ENCODE measurements at places on chromosomes 13 and 19.

DNA sequence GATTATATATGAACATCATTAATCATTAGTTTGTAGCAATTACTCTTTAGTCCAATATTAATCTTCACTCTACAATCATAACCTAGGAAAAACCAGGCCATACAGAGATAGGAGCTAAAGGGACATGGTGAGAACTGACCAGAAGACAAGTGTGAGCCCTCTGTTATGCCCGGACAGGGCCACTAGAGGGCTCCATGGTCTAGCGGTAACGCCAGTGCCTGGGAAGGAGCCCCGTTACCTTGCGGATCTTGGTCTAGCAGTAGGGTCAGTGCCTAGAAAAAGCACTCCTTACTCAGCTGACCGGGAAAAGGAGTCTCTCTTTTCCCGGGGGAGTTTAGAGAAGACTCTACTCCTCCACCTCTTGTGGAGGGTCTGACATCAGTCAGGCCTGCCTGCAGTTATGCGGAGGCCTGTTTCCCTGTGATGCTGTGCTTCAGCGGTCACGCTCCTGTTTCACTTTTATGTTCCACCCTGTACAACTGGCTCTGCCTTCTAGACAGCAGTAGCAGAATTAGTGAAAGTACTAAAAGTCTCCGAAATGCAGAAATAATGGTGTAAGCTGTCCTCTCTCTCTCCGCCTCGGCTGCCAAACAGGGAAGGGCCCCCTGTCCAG is 13.8 kb downstream of the OR7D4 start:
- peak; percentile 55 for DNase-seq

- DNase-seq, result no peak
Observed at GRCh38 chr13:43285933-43286597, 262.7 kb downstream of the DNAJC15 start.

DNA sequence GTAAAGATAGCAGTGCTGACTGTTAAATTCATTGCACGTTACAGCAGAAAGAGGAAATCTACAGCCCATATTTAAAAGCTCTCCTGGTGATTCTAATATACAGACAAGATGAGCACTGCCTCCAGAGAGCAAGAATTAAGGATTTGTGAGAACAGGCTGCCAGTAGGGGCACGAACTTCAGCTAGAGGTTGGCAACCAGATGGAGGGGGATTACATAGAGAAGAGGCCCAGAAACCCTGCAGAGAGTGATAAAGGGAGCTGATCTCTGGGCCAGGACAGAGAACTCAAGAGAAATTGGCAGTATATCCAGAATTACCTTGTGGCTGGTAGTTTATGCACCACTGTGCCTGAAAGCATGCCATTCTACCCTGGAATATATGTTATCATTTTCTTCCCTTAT is 144.8 kb downstream of the UFM1 start:
- DNase-seq, result no peak

DNA sequence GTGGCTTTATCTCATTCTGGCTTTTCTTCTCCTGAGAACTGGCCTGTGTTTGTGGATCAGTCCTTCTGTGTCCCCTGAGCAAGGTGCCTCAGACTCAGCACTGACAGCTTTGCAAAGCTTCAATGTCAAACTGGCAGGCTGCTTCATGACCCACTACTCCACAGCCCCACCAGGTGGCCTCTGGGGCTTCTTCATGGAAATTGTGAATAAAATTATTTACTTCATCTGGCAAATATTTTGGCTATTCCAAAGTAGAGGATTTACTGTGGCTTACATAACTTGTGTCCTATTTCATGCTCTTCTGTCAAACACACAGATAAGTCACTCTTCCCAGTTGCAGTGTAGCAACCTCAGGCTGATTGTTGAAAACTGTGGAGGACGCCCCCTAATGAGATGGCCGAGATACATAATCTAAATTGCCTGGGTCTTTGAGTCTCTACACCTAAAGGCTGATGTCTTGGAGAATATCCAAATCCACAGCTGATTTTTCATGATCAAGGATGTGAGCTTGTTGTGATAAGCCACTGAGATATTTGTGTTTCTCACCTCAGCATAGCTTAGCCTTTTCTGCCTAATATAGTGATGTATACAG is 721.9 kb upstream of the SLC10A2 start:
- no peak for DNase-seq

- DNase-seq, result no peak
Observed at GRCh38 chr19:3346677-3347353, 19.6 kb upstream of the NFIC start.

DNA sequence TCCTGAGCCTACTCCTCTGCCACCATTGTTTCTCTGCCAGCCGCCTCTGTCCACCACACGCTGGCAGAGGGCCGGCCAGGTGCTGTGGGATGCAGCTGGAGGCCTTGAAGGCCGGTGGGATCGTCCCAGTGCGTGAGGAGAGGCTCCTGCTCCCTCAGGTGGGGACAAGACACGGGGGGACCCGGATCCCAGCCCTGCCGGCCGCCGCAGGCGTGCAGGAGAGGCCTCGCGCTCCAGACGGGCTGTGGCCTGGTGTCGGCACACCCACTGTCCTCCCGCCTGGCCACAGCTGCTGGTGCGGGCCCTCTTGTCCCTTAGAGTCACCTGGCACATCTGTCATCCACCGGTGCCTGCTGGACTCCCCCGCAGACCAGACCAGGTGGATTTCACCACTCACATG is 18.1 kb upstream of the GNA15 start:
- no peak for DNase-seq

- DNase-seq, result no peak
Observed at GRCh38 chr13:20989656-20990321, 71.6 kb downstream of the LATS2 start.

DNA sequence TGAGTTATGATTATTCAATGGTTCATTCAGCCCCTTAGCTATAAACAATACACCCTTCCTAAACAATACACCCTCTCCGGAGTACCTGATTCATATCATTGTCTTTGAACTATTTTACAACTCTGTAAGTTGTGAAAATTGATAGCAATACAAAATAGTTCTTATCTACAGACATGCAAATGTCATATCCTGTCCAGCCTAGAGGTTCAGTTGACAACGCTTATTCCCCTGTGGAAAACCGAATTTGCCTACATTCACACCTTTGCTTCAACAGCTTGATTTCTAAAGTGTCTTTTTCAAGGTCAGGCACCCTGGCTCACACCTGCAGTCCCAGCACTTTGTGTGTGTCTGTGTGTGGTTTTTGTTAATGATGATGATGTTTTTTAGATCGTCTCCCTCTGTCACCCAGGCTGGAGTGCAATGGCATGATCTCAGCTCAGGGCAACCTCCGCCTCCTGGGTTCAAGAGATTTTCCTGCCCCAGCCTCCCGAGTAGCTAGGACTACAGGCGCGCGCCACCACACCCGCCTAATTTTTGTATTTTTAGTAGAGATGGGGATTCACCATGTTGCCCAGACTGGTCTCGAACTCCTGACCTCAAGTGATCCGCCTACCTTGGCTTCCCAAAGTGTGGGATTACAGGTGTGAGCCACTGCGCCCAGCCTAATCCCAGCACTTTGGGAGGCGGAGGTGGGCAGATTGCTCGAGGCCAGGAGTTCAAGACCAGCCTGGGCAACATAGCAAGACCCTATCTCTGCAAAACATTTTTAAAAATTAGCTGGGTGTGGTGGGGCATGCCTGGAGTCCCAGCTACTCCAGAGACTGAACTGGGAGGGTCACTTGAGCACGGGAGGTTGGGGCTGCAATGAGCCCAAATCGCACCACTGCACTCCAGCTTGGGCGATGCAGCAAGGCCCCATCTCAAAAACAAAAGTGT is 9.6 kb downstream of the C19orf53 start:
- no peak for DNase-seq

GRCh38 chr13:108742701-108743451 is 113.5 kb downstream of the MYO16 start:
- DNase-seq, result no peak

DNA sequence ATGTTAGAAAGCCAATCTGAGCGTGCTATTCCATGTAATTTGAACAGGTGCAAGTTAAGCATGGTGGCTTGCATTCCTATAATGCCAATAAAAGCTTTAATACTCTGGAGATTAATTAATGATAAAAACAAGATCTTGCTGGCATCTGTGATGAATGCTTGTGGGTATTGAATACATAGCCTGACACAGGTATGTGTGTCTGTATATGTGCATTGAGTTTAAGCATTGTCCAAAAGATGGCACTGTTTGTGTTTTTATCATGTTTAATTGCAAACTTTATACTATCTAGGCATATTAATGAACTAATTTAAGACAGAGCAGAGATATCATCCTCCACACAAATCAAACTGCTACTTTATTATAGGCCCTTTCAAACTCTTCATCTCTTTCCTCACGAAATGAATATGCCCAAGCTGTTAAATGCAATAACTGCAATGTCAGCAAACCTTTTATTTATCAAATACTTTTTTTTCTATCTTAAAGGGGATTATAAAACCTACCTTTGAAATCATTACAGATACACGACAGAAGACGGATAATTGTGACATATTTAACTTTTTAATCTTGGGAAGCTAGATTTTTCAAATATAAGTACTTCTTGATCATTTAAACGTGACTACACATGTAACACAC is 86.5 kb downstream of the TNFSF11 start:
- DNase-seq, result no peak

- DNase-seq, result no peak
Observed at GRCh38 chr13:39682310-39682709, 26.8 kb downstream of the COG6 start.

DNA sequence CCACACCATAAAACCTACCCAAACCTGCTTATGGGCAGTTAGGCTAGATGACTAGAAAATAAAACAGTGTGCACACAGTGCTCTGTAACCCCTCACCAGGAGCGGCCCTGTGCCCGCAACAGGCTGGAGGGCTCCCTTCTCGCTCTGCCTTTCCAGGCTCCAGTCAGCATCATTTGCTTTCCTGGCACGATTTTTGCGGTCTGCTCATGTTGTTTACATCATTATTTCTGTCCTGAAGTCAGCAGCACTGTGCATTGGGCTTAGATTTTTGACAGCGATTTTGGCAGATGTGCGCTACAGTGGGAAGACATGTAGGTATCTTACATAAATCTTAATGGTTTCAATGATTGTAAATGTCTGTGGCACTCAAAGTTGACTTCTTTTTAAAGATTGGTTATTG is 344.0 kb downstream of the MTUS2 start:
- no peak for DNase-seq

DNA sequence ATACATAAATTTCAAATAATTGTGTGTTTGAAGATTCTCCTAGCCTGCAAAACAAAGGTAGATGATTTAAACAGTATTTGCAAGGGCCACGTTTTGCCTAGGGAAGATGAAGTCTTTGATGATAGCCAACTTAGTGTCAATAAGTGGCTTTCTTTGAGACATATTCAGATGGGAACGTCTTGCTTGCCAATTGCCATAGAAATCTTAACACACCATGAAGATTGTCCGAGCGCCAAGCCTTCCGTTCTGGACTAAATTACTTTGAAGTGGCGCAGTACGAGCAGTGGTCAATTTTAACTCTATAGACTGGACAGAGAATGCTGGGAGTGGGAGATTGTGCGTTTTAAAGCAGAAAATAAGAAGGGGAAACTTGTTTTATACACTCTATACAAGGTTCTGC is 9.9 kb downstream of the ZIC5 start:
- no peak for DNase-seq

- DNase-seq, result no peak
Observed at GRCh38 chr19:19591133-19591825, 27.2 kb downstream of the PBX4 start.

GRCh38 chr19:31784671-31785101 is 435.4 kb upstream of the TSHZ3 start:
- no peak for DNase-seq

- DNase-seq, result no peak
Observed at GRCh38 chr19:19533841-19534240, 4.2 kb upstream of the CILP2 start.

GRCh38 chr13:99949679-99950413 is 21.7 kb downstream of the ZIC5 start:
- DNase-seq, result no peak

GRCh38 chr19:10044390-10044789 is 31.1 kb downstream of the RDH8 start:
- DNase-seq, result no peak

GRCh38 chr13:28494778-28495537 is at the start of gene FLT1:
Gene FLT1 (minus strand): TSS chr13:28495128. CDS start chr13:28494843, 285 bp downstream.
- DNase-seq, result peak; percentile 41

DNA sequence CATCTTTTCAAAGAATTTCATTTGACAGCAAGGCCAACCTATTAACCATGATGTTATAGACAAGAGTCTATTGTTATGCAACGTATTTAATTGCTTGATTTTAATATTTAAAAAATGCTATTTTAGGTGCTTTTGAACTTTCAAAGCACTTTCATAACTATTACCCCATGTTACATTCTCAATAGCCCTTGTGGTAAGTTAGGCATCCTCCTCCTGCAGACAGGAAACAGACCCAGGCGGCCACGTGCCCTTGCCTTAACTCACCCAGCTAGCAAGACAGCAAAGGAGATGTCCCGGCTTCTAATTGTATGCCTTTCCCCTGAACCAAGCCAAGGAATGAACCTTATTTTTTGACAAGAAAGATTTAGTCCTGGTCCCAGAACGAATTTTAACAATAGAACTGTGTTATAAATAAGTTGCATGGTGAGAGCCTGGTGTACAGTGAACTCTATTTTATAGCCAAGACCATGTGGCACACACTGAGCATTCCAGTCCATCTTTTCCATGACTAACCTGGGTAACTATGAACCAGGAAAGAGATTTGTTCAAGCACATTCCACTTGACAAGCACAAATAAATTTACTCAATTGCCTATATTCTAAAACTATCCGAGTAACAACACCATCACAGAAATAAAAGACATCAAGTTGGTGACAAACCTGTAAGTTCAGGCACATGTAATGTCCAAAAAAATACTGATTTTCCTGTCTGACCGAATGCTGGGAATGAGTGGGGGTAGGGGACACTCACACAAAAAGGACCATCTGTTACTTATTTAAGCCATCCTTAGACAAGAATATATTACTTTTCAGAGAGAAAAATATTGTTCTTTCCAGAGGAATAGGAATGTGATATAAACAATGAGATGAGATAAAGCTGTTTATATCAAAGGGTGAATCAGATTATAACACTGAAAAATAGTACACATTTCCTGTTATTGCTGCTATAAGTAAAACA is 163.0 kb downstream of the EFNB2 start:
- DNase-seq, result no peak

GRCh38 chr13:100280681-100281080 is 191.8 kb downstream of the PCCA start:
- no peak for DNase-seq

GRCh38 chr19:1624458-1624857 is 19.2 kb upstream of the UQCR11 start:
- peak; percentile 88 for DNase-seq

Measured in SK-N-SH (cell line).